Gastrocnemius medialis (tissue), 4 donors: ENCODE measurements at places on chromosomes 2 and 18. TPM values are rescaled to one million over a fixed set of nuclear protein-coding genes. Genes with fewer than 3 reads are reported as not detected.
A peak's percentile ranks its signal among the peaks of the same experiment; 100 is the strongest.

DNA sequence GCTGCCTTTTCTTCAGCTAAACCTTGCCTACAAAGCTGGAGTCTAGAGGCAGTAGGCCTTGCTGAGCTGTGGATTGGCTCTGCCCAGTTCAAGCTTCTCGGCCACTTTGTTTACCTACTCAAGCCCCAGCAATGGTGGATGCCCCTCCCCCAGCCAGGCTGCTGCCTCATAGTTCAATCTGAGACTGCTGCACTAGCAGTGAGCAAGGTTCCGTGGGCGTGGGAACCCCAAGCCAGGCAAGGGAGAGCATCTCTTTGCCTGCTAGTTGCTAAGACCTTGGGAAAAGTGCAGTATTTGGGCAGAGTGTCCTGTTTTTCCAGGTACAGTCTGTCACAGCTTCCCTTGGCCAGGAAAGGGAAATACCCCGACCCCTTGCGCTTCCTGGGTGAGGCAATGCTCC is 68.9 kb downstream of the VAPA start:
- no peaks in the 10 kb centered on the region for H3K27me3 ChIP-seq
- H3K27ac ChIP-seq: no peak overlapping the region
- no peaks in the 10 kb centered on the region for H3K36me3 ChIP-seq
- H3K4me3 ChIP-seq: no peak overlapping the region
- H3K4me1 ChIP-seq: no peaks in the 10 kb centered on the region

GRCh38 chr2:54834721-54835120 is 111.3 kb downstream of the EML6 start:
- no peaks in the 10 kb centered on the region for H3K4me1 ChIP-seq
- no peaks in the 10 kb centered on the region for H3K36me3 ChIP-seq
- no peak for DNase-seq
- no peak overlapping the region for H3K4me3 ChIP-seq
- no peaks in the 10 kb centered on the region for H3K27me3 ChIP-seq

The EPC2 gene
- 21.8 TPM for total RNA-seq

GRCh38 chr2:241205086-241205485 is 16.6 kb downstream of the ANO7 start:
- no peaks in the 10 kb centered on the region for H3K4me1 ChIP-seq
- H3K36me3 ChIP-seq: no peaks in the 10 kb centered on the region
- DNase-seq: no peak
- H3K27ac ChIP-seq: no peak overlapping the region
- no peaks in the 10 kb centered on the region for H3K27me3 ChIP-seq

- no peak for DNase-seq
- H3K4me1 ChIP-seq: no peaks in the 10 kb centered on the region
- H3K27ac ChIP-seq: no peak overlapping the region
- no peak overlapping the region for H3K4me3 ChIP-seq
- H3K36me3 ChIP-seq: no peaks in the 10 kb centered on the region
Observed at GRCh38 chr2:422676-423435, 135.0 kb upstream of the ALKAL2 start.

DNA sequence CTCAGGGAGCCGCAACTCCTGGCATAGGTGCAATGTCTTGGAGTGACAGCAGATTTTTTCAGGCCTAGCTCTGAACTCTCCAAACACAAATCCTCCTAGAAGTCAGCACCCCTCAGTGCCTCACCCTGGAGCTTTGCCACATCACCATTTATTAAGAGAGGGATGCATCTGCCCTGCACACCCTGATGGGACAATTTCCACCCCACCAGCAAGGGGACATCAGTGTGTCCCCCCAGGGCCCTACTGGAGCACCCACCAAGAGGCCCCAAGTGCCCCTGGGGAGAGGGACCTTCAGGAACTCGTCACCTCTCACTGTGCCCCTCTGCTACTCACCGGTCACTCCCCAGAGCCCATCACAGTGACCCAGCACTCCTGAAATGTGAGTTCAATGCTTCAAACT is 144.7 kb downstream of the NDUFA10 start:
- no peaks in the 10 kb centered on the region for H3K27me3 ChIP-seq
- no peaks in the 10 kb centered on the region for H3K36me3 ChIP-seq
- no peak for DNase-seq
- no peak overlapping the region for H3K4me3 ChIP-seq
- no peak overlapping the region for H3K27ac ChIP-seq

GRCh38 chr2:129721846-129722245 is 257.6 kb upstream of the RAB6C start:
- no peaks in the 10 kb centered on the region for H3K27me3 ChIP-seq
- no peak overlapping the region for H3K27ac ChIP-seq
- H3K36me3 ChIP-seq: no peaks in the 10 kb centered on the region
- no peak for DNase-seq

DNA sequence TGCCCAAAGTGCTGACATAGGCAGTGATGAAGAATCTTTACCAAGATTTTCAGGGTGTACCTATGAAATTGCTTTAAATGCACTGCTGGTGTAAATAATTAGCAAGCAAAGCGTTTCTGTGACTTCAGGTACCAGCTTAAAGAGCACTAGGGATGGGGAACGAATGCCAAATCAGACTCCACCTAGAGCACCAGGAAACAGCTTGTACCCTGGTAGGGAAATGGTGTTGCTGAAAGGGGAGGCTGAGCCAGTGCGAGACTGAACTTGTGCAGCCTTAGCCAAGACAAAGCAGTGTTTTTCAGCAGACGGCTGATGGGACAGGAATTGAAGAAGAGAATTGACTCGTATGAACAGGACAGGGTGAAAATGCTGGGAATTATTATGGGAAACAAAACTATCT is 65.6 kb downstream of the TWSG1 start:
- H3K27ac ChIP-seq: no peak overlapping the region
- no peaks in the 10 kb centered on the region for H3K4me1 ChIP-seq
- no peak overlapping the region for H3K4me3 ChIP-seq
- peaks cover 13% of the 10 kb centered on the region for H3K36me3 ChIP-seq
- DNase-seq: no peak
- H3K27me3 ChIP-seq: no peaks in the 10 kb centered on the region

The AQP12B gene
- not detected for total RNA-seq

- peaks cover 22% of the 10 kb centered on the region for H3K4me1 ChIP-seq
- no peak overlapping the region for H3K4me3 ChIP-seq
- peak overlapping the region; percentile 67 for H3K27ac ChIP-seq
- DNase-seq: no peak
Observed at GRCh38 chr2:216714376-216714775, 19.0 kb upstream of the IGFBP5 start.

The ALPP gene
- not detected for total RNA-seq

GRCh38 chr2:102070058-102070642 is 72.4 kb upstream of the IL1R1 start:
- H3K27ac ChIP-seq: peak overlapping the region; percentile 95
- H3K4me1 ChIP-seq: peaks cover 49% of the 10 kb centered on the region
- H3K4me3 ChIP-seq: peak overlapping the region; percentile 46
- H3K36me3 ChIP-seq: no peaks in the 10 kb centered on the region

DNA sequence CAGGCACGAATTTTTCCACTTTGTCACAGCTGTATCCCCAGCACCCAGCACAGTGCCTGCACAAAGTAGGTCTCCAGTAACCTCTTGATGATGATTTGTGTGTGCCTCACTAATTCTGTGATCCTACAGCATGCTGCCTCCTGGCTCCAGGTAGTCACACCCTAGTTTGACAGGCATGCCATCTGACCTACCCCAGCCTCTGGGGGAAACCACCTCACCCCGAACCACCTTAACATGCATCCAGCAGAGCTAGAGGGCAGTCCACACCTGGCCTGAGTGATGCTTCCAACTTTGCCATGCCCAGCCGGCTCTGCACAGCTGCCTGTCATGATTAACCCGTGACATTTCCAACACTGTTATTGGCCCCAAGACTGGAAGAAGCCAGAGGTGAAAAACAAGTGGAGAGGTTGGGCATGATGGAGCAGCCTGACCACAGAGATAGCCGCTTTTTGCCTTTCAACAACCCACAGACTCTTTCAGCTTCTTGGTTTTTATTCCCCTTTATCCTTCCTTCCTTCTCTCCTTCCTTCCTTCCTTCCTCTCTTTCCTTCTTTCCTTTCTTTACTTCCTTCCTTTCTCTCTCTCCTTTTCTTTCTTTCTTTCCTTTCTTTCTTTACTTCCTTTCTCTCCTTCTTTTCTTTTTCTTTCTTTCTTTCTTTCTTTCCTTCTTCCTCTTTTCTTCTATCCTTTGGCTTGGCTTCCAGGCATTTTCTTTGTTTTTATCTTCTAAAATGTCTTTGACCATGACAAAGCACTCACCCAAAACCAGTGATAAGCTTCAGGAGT is 294.4 kb upstream of the SIX2 start:
- no peak overlapping the region for H3K27ac ChIP-seq
- no peak overlapping the region for H3K4me3 ChIP-seq
- H3K4me1 ChIP-seq: no peaks in the 10 kb centered on the region

GRCh38 chr2:8004250-8004681 is 677.6 kb upstream of the ID2 start:
- peaks cover 12% of the 10 kb centered on the region for H3K4me1 ChIP-seq
- no peak overlapping the region for H3K4me3 ChIP-seq
- no peaks in the 10 kb centered on the region for H3K27me3 ChIP-seq
- H3K27ac ChIP-seq: peak overlapping the region; percentile 91
- no peaks in the 10 kb centered on the region for H3K36me3 ChIP-seq

The FAM237A gene
- not detected for total RNA-seq

DNA sequence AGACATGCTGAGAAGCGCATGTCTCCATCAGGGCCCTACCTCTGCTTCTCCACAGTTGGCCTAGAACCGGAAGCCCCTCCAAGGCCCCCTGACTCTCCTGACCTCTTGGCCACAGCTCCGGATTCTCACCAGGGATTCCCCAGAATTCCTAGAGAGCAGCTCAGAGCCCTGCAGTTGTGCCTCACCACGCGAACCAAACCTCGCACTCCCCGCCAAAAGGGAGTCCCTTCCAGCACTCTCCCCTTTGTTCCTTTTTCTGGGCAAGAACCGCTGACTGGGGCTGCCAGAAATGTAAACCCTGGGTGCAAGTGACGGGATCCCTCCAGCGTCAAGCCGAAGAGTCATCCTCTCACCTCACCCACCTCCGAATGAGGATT is 36.7 kb downstream of the AFF3 start:
- H3K27ac ChIP-seq: no peak overlapping the region
- peak overlapping the region; percentile 44 for H3K4me3 ChIP-seq
- H3K27me3 ChIP-seq: peaks cover 14% of the 10 kb centered on the region
- no peaks in the 10 kb centered on the region for H3K4me1 ChIP-seq
- H3K36me3 ChIP-seq: no peaks in the 10 kb centered on the region
- no peak for DNase-seq

GRCh38 chr2:229419158-229419557 is 148.1 kb upstream of the PID1 start:
- DNase-seq: no peak
- H3K4me3 ChIP-seq: no peak overlapping the region
- H3K36me3 ChIP-seq: no peaks in the 10 kb centered on the region
- H3K27ac ChIP-seq: peak overlapping the region; percentile 61
- H3K27me3 ChIP-seq: no peaks in the 10 kb centered on the region

GRCh38 chr2:65622951-65623535 is 190.6 kb upstream of the SPRED2 start:
- no peak overlapping the region for H3K4me3 ChIP-seq
- no peaks in the 10 kb centered on the region for H3K4me1 ChIP-seq

The WBP1 gene
- 17.5 TPM for total RNA-seq

The TNFRSF11A gene
- not detected for total RNA-seq

DNA sequence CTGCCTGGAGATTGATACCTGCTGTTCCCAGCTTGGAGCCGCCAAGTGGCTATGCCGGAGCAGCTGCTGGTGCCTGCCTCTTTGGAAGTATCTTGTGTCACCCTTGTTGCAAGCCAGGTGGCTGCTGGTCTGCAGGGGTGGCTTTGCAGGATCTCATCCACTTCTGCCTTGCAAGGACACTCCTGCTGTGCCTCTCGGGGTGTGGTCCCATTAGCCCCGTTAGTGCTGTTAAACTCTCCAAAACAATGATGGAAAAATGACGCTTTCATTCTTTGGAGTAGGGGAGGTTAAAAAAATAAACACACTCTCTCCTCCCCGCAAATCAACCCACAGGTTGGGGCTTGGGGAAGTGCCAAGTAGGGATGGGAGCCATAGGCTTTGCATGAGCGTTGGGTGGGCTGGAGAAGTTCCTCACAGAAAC is 352.8 kb downstream of the RNF144A start:
- H3K36me3 ChIP-seq: no peaks in the 10 kb centered on the region
- H3K27ac ChIP-seq: no peak overlapping the region
- no peaks in the 10 kb centered on the region for H3K27me3 ChIP-seq
- no peak for DNase-seq
- no peak overlapping the region for H3K4me3 ChIP-seq
